ENCODE measurements at places on chromosomes 1 and 21.
A peak's percentile ranks its signal among the peaks of the same experiment; 100 is the strongest.

DNA sequence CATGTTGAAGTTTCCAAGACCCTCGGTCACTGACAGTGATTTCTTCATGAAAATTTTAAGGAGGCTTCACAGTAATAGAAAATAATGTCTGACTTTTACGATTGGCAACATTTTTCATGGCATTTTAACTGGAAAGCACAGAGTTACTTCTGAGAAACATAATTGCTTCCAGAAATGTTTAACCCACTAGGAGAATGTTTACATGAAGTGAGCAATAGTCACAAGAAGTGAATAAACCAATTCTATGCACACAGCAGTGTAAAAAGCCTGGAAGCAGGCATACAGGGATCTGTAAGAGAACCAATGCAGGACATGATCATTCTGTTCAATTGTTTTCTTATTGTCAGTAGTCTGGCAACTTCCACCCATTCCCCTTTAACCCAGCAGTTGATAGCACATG lies 316.2 kb upstream of the CXADR start:
- DNase-seq, result no peak

DNA sequence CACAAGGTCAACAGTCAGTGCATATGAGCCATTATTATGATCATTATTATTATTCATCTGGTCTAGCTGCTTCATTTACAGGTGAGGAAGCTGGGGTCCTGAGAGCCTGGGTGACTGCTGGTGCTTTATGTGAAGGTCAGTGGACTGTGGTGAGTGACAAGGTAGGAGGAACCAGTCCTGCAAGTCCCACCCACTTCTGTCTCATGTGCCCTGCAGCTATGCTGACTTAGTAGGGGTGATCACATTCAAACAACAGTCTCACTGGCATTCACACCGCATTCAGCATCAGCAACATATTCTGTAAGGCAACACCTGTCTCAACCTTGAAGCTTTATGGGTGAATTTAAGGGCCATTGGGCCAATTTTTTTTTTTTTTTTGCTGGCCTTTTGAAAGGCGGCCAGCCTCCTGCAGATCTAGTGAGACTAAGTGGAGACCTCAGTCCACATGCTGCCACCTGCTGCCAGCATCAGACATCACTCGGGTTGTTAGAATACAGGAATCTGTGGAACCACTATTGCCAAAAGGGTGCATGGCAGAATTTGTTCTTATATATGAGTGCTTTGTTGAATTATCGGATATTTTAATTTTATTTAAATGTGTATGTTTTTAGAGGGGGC lies 59.9 kb upstream of the CACNA1E start:
- DNase-seq, result no peak

DNA sequence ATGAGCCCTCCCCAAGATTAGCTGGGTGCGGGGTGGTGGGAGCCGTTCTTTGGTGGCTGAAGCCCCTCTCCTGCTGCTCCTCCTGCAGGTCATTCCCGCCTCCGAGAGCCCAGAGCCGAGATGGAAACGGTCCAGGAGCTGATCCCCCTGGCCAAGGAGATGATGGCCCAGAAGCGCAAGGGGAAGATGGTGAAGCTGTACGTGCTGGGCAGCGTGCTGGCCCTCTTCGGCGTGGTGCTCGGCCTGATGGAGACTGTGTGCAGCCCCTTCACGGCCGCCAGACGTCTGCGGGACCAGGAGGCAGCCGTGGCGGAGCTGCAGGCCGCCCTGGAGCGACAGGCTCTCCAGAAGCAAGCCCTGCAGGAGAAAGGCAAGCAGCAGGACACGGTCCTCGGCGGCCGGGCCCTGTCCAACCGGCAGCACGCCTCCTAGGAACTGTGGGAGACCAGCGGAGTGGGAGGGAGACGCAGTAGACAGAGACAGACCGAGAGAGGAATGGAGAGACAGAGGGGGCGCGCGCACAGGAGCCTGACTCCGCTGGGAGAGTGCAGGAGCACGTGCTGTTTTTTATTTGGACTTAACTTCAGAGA lies 448 bp downstream of the G0S2 start:
- no peak for DNase-seq

GRCh38 chr1:211559222-211560010 lies 19.5 kb downstream of the SLC30A1 start:
- no peak for DNase-seq

DNA sequence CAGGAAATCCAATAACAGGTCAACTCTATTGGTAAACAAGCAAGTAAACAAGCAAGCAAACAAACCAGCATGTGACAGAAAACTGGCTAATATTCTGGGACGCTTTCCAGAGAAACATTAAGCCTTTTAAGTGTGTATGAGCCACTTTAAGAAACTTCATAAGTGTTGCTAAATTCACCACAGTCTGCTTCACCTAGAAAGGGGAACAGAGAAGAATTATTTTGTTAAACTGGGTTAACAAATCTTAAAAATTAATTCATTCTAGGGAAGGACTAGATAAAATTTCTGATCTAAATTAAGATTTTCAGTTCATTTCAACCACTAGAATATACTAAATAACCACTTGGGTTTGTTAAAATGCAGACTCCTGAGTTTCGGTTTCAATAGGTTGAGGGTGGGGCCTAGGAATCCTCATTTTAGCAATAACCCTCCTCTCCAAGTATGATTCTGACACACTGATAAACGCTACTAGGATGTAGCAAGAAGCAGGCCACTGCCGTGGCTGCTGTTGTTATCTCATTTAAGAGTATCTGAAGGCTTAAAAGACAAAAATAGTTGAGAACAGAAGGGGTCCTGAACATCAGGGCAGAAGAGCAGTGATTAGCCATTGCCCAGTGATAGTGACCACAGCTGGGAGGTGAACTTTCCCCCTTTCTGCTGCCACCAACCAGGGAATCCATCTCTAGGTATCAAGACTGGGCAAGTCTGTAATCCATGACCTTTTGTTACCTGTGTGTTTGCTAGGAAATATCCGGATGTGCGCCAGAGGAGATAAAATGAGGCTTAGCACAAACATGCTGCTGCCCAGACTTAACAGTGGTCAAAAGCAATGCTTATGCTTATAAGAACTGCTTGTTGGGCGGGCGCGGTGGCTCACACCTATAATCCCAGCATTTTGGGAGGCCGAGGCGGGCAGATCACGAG lies 11.2 kb downstream of the CREG1 start:
- no peak for DNase-seq

- DNase-seq, result no peak
Measured at GRCh38 chr1:223417444-223417843, 24.2 kb downstream of the CCDC185 start.

GRCh38 chr1:232459087-232459486 lies 170.8 kb downstream of the SIPA1L2 start:
- DNase-seq, result no peak

GRCh38 chr21:36354918-36355680 lies 30.1 kb upstream of the CHAF1B start:
- DNase-seq, result no peak

DNA sequence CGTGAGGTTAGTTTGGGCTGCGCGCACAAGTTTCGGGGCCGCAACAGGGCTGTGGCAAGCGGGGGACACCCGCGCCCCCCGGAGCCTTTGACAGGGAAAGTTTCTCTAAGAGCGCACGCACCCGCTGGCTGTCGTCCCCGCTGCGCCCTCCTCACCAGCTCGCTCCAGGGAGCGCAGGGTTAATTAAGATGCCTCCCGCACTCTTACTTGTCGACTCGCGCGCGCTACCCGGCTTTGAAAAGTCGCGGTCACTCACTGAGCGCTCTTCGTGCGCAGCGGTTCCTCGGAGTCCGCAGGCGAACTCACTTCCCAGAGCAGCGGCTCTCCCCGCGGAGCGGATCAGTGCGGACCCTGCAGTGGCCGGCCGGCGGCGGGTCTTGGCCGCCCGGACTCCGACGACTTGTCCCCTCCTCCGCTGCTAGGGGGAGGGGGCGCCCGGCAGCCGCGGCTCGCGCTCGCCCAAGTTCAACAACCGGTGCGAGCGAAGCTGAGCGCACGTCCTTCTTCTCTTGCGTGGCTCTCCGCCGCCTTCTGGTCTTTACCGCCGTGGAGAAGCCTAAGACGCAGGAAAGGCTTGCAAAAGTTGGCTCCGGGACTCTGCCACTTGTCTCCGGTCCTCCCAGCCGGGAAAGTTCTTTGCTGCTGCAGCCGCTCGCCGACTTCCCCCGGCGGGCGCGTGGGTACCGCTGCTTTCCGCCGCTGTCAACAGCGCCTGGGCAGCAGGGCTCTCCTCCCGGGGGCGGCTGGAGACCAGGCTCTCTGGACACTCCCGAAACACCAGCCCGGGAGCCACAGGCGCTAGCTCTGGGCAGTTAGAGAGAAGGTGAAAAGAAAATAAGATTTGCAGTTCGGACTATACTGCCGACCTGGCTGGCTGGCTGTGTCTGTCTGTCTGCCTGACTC lies 506 bp downstream of the JUN start:
- DNase-seq, result peak; percentile 11

DNA sequence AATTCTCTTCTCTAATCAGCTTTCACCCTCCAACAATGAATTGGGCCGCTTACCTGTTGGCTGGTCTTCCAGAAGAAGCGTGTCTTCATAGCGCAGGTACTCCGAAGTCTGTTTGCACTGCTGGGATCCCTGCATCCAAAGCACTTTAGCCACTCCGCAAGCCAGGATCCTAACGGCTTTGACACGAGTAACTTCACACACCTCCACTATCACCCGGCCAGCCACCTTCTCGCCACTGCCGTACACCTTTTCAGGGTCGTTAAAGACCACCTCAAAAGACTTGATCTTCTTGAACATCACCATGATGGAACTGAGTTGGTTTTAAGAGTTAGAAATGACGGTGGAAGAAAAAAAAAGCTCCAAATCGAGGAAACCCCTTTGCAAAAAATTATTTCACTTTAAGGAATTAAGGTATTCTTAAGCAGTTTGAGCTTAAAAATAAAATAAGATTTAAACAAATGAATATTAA lies 381 bp downstream of the TXNIP start:
- DNase-seq, result no peak

DNA sequence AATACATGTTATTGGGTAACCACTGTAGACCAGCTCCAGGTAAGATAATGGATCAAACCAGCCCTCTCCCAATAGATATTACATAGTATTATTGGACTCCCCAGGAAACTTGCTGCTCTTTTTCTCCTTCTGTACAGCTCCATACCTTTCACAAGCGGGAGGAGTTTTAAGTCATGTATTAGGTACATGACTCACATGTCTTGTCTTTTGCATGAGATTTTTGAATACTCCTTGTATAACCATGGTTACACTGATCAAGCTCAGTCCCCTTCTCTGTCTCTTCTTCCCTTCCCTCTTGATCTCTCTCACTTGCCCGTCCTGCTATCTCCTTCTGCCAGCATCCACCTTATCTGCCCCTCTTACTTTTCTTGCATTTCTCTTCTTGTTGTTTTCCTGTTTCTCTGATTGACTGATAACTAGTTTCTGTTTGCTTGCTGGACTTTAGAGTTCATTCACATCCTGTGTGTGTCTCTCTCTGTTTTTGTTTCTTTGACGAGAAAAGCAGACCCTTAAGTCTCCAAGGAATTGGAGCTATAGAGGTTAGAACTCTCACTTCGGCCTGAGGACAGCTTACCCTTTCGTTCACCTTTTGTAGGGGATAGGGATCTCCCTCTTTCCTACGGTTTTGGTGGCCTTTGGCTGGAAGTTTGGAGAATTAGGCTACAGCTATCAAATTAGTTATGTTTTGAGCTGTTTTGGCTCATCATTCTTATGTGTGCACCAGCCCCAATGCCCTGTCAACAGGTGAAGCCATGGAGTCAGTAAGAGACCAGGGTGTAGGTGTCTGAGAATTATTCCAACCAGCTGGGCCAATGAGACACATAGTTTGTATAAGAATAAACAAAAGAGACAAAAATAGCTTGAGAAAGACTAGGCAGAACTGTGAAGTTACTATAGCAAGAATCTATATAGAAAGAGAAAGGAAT lies 49.0 kb upstream of the ASB17 start:
- no peak for DNase-seq

DNA sequence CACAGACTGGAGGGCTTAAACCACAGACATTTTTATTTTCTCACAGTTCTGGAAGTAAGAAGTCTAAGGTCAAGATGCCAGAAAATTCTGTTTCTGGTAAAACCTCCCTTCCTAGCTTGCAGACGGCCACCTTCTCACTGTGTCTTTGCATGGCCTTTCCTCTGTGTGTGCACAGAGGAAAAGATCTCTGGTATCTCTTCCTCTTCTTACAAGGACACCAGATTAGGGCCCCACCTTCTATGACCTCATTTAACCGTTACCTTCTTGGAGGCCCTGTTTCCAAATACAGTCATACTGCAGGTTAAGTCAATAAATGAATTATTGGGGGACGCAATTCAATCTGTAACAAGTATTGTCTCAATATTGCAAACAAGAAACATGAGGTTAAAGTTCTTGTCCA lies 63.0 kb upstream of the PRDX6 start:
- no peak for DNase-seq

DNA sequence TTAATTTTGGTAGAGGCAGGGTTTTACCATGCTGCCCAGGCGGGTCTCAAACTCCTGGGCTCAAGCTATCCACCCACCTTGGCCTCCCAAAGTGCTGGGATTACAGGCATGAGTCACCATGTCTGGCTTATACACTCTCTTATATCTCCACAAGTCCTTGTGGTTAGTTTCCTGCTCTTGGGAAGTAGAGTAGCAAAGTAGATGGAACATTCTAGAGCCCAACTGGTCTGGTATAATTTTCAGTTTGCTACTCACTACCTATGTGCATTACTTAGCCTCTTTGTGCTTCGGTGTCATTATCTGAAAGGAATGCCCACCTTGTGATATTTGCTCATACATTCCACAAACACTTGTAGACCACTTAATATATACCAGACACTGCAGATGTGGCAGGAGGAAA lies 96.6 kb upstream of the IPO9 start:
- no peak for DNase-seq

DNA sequence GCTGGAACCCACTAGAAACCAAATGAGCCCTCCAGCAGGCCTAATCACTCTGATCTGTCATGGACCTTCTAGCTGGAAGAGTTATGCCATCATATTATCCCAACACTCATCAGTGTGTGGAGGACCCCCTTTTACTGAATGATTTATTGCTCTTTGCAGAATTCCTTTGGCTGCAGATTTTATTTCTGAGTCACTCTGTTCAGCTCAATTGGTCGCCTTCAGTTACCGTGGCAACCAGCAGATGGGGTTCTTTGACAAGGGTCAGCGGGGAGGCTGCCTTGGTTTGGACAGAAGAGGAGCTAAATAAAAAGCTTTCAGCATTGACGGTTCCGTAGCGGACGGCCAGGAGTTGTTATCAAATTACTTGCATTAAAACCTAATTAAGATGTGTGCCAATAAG lies 220.1 kb downstream of the SDCCAG8 start:
- DNase-seq, result no peak

- DNase-seq, result no peak
Measured at GRCh38 chr1:67684526-67685066, 405 bp upstream of the GADD45A start.

DNA sequence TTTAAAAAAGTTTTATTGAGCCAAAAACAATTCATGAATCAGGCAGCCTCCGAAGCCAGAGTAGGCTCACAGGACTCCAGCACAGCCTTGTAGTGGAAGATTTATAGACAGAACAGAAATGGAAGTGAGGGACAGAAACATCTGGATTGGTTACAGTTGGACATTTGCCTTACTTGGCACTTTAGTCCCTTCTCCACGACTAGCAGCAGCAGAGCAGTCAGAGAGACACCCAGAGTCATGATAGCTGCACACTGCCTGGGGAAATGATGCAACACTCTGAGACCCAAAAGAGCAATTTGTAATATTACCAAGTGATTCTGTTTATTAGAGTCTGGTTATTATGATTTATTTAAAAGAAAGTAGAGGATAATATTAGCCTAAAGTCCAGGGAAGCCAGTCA lies 72.2 kb upstream of the KRTAP11-1 start:
- DNase-seq, result no peak

- no peak for DNase-seq
Measured at GRCh38 chr1:205991237-205991636, 12.0 kb downstream of the RAB7B start.

GRCh38 chr1:150895618-150896017 lies 8.7 kb downstream of the CTXND2 start:
- no peak for DNase-seq

- no peak for DNase-seq
Measured at GRCh38 chr21:22319435-22319834, 1321.2 kb downstream of the NCAM2 start.
